ENCODE measurements at places on chromosomes 5 and 9.

- DNase-seq = no peak
Measured at GRCh38 chr5:71872311-71872864, 153.3 kb downstream of the CARTPT start.

DNA sequence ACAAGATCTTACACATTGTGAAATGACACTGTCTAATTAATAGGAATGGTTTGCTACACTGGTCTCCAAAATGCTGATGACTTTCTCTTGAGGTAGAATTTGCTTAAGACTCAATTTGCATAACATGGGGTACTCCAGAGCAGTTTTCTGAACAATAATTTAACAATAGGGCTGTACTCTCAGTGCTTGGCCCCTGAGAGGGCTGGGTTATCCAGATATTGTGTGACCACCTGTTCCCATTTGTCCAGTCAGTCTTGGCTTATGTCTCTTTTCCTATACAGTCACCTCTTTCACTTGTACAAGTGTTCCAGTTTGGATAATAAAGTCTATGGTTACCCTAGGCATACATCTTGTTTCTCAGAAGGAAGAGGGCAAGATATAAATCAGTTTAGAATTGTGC is 17.9 kb downstream of the ZSWIM6 start:
- DNase-seq = no peak

DNA sequence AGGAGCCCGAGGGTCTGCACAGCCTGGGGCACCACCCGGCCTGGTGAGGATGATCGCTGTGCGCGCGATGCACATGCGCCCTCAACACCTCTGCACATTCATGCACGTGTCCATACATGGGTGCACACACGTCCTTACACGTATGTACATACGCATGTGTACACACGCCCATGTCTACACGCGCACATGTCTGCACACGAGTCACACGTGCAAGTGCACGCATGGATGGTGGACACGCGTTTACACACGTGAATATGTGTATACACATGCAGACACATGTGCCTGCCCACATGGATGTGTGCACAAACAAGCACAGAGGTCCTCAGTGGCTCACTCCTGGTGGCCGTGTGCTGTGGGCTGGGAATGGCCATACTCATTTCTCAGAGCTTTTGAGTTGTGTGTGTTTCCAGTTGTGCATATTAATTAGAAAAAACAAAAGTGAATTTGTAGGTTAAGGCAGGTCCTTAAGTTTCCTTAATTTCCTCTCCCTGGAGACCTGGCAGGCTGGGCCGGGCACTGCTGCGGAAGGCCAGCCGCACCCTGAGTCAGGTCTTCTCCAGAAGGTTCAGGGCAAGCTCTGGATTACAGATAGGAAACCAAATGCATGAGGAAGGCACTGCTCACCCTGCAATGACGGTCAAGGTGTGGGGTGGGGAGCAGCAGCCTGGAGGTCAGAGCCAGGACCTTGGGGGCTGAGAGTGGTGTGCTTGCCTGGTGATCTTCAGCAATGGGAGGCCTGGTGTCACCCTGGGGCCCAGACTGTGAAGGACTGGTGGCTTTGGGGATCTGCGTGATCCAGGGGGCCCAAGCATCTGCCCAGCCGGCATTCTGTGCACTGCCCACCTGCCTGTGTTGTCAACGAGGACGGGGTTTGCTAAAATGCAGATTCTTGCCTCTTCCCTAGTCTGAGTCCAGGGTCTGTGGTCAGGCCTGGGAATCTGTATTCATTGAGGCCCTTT is 1.3 kb upstream of the RNU6ATAC start:
- DNase-seq = peak; percentile 21

DNA sequence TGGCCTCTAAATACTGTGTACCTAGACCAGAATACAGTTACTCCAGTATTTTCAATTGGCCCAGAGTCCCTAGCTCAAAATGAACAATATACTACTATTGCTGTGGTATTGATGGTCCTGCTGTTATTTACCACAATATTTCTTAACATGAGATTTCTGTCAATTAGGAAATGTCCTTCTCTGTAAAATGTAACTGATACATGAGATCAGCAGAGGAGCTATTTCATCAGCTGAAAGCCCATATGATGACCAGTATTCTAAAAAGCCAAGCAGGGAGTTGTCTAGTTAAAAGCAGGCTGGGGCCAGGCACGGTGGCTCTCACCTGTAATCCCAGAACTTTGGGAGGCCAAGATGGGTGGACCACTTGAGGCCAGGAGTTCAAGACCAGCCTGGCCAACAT is 187.7 kb upstream of the PTGER4 start:
- DNase-seq = no peak

- DNase-seq = no peak
Measured at GRCh38 chr9:35517131-35517530, 27.2 kb downstream of the RUSC2 start.

- DNase-seq = no peak
Measured at GRCh38 chr5:135208903-135209721, 175.1 kb upstream of the PITX1 start.

GRCh38 chr9:69980041-69980440 is 63.6 kb upstream of the MAMDC2 start:
- DNase-seq = no peak

DNA sequence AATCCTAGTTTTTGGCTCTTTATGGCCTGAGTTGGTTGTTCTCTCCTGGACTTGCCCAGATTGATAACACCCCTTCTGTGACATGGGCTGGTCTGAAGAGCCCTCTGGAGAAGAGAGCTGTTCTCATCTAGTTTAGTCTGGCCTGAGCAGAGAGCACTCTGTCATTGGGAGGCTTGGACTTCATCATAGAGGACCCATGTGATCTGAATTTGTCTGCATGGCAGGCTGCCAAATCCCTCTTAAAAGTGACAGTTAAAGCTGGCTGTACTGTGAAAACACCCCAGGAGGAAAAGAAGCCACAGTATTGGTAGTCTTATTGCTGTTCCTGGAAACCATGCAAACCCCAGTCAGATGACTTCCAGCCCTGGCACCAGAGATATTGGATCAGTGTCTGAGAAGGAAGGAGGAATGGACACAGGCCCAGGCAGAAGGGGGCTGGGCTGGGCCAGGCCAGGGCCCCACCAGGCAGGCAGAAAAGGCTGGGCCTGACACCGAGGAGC is 3.7 kb upstream of the WDR31 start:
- no peak for DNase-seq

- DNase-seq = no peak
Measured at GRCh38 chr5:20000416-20000815, 12.4 kb upstream of the CDH18 start.

- DNase-seq = no peak
Measured at GRCh38 chr9:111442360-111443027, 41.7 kb downstream of the ECPAS start.

DNA sequence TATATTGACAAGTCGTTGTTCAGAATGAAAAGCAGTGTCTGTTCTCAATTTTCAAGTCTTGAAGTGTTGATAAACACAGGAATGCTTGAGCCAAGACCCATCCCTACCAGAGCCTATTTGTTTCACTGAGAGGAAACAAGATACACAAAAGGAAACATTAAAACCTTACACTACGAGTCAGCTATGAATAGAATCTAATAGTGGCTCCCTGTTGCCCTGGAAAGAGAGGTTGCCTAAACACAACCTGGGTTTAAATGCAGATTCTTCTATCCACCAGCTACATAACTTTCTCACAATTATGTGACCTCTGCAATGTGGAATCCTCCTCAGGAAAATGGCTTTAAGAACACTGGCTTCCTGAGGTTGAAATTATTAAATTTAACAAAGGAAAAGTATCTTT is 29.1 kb upstream of the BNC2 start:
- no peak for DNase-seq

DNA sequence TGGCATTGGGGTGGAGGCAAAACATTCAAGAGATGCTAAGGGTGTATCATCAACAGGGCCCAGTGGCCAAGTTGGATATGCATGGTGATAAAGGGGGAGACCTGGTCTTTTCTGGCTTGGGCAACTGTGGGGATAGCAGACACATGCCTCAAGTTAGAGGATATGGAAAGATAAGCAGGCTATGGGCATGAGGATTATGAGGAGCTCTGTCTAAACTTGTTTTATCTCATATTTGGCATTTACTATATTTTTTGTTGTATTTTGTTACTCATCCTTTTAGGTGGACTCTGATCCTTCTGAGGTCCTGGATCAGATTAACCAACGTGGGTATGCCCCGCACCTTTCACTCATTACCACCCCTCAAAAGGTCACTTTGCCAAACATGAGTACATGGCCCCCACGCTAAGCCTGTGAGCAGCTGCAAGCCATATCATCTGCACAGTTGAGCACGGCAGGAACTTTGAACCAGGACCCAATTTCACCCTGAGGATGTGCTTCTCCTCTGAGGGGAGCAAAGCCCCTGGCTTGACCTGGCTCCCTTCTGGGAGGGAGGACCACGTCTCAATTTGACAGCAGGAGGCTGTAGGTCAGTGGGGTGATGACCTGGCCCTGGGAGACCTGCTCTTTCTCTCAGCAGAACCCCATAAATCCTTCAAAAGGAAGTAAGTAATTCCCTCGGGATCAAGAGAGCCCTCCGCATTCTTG is 71.1 kb upstream of the CD180 start:
- DNase-seq = no peak

GRCh38 chr5:77066823-77067442 is 20.2 kb downstream of the ZBED3 start:
- no peak for DNase-seq

- no peak for DNase-seq
Measured at GRCh38 chr5:169909945-169910344, 70.3 kb downstream of the INSYN2B start.

DNA sequence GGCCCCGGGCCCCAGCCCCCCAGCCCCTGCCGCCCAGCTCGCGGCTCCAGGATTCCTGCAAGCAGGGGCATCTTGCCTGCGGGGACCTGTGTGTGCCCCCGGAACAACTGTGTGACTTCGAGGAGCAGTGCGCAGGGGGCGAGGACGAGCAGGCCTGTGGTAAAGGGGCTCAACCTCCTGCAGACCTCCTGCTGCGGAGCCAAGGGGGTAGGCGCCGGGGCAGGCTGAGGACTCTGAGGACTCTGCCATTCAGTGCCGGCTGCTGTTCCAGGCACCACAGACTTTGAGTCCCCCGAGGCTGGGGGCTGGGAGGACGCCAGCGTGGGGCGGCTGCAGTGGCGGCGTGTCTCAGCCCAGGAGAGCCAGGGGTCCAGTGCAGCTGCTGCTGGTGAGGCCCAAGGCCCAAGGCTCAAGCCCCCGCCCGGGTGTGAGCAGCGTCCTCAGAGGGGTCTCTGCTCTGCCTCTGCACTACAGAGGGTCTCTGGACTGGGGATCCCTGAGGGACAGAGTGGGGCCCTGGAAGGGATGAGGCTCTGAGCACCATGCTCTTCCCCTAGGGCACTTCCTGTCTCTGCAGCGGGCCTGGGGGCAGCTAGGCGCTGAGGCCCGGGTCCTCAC is 3.4 kb downstream of the MAMDC4 start:
- no peak for DNase-seq

DNA sequence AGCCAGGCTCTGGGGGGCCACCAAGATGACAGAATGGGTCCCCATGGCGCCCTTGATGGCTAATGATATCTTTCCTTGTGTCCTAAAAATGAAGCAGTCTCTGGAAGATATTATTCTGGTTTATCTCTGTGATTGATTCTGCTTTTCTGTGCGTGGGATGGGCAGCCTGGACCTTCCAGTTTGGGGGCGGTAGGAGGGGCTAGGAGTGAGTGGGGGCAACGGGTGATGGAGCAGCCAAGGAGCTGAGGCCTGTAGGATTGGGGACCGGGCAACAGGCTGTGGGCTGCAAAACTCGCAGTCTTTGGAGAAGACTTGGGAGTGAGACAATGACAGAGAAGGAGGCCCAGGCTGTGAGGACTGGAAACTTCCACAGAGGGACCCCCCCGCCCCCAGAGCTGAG is 8.8 kb downstream of the PRRX2 start:
- DNase-seq = no peak
